Suprapubic skin (tissue), 4 donors: ENCODE measurements at places on chromosomes 13 and 19. TPM values are rescaled to one million over a fixed set of nuclear protein-coding genes. Genes with fewer than 3 reads are reported as not detected.
A peak's percentile ranks its signal among the peaks of the same experiment; 100 is the strongest.

- no peaks in the 10 kb centered on the region for H3K36me3 ChIP-seq
- DNase-seq = no peak
- H3K27me3 ChIP-seq = no peaks in the 10 kb centered on the region
These were observed 84.2 kb downstream of the LRCH1 start for GRCh38 chr13:46637213-46637612.

- no peak overlapping the region for H3K4me3 ChIP-seq
- no peaks in the 10 kb centered on the region for H3K27me3 ChIP-seq
- no peaks in the 10 kb centered on the region for H3K36me3 ChIP-seq
- no peak overlapping the region for H3K27ac ChIP-seq
These were observed 112.6 kb downstream of the STARD13 start for GRCh38 chr13:33172911-33173310.

- no peaks in the 10 kb centered on the region for H3K27me3 ChIP-seq
- H3K36me3 ChIP-seq = no peaks in the 10 kb centered on the region
- H3K27ac ChIP-seq = no peak overlapping the region
- no peak overlapping the region for H3K4me3 ChIP-seq
These were observed 8.8 kb downstream of the OBI1 start for GRCh38 chr13:78649997-78650716.

DNA sequence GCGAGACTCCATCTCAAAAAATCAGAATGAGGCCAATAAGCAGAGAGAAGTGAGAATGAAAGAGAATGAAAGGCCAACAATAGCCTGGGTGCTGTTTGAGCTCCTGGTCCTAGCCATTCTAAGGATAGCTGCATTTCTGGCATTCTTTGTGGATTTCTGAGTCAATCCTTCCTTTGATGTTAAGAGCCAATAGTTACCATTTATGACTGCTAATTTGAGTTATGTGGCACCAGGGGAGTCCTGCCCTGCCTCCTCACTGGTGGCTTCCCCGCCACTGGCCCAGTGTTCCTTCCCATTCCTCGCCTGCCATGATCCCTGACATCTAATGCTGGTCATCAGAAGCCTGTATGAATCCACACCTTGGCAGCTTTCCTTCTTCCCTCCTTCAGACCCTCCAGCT lies 991.2 kb downstream of the UQCRFS1 start:
- no peak overlapping the region for H3K27ac ChIP-seq
- H3K27me3 ChIP-seq = no peaks in the 10 kb centered on the region
- no peaks in the 10 kb centered on the region for H3K36me3 ChIP-seq
- H3K4me3 ChIP-seq = no peak overlapping the region

DNA sequence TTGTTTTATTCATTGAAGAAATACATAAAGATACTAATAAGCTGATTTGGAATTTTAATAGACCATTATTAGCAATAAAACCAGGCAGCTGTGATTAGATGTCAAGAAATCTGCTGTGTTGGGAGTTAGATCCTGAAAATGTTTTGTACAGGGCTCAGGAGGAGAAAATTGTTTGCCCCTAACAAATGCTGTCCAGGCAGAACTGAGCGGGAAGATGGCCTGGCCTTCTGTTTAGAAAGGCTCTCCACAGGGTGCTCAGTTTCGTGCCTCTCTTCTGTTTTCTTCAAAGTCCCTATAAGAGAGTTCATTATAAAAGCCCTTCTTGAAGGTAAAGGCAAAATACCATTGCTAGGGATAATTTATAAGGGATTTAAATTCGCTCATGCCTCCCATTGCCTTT lies 64.1 kb downstream of the ERCC5 start:
- H3K27me3 ChIP-seq = no peaks in the 10 kb centered on the region
- H3K4me3 ChIP-seq = no peak overlapping the region
- no peak for DNase-seq
- peaks cover 23% of the 10 kb centered on the region for H3K4me1 ChIP-seq

DNA sequence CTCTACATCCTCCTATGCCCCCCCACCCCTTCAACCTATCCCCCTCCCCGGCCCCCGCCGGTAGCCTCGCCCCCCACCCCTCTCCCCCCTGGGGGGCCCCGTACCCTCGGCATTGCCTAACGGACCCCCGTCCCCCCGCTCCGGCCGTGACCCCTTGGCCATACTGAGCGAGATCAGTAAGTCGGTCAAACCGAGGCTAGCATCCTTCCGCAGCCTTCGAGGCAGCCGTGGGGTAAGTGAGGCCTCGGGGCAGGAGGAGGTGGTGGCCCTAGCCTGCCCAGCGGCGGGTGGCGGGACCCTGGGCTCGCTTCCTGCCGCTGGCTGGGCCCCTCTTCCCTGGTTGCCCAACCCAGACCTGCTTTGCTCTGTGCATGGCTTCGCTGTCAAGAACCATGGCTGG lies 6.5 kb downstream of the TRIP10 start:
- peaks cover 61% of the 10 kb centered on the region for H3K36me3 ChIP-seq
- no peak for DNase-seq
- H3K4me1 ChIP-seq = peaks cover 46% of the 10 kb centered on the region
- no peak overlapping the region for H3K27ac ChIP-seq

Gene PSENEN
- 45.7 TPM for total RNA-seq

GRCh38 chr13:31725841-31726240 lies 13.5 kb upstream of the RXFP2 start:
- H3K4me3 ChIP-seq = no peak overlapping the region
- H3K4me1 ChIP-seq = no peaks in the 10 kb centered on the region
- H3K36me3 ChIP-seq = no peaks in the 10 kb centered on the region
- H3K27me3 ChIP-seq = peaks cover 5% of the 10 kb centered on the region
- no peak overlapping the region for H3K27ac ChIP-seq

Gene SLC39A3
- 8.0 TPM for total RNA-seq

Gene BSG
- 314 TPM for total RNA-seq

DNA sequence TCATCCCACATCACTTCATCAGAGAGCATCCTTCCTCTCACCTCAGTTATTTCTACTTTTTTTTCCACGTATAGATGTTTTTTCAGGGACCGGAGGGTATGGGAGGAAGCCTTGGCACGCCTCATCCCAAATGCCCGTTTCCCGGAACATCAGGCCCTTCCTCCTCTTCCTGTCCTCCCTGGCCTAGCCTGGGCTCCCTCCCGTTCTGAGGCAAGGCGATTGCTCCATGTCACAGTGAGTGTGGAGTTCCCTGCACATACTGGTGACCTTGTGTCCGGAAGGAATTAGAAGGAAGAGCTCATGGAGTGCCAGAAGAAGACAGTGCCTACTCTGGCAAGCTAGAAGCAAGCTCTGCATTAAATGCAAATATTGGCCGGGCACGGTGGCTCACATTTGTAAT lies 1.1 kb upstream of the ZNF627 start:
- H3K4me3 ChIP-seq = no peak overlapping the region
- no peaks in the 10 kb centered on the region for H3K27me3 ChIP-seq
- no peak overlapping the region for H3K27ac ChIP-seq
- H3K36me3 ChIP-seq = no peaks in the 10 kb centered on the region
- peaks cover 11% of the 10 kb centered on the region for H3K4me1 ChIP-seq

DNA sequence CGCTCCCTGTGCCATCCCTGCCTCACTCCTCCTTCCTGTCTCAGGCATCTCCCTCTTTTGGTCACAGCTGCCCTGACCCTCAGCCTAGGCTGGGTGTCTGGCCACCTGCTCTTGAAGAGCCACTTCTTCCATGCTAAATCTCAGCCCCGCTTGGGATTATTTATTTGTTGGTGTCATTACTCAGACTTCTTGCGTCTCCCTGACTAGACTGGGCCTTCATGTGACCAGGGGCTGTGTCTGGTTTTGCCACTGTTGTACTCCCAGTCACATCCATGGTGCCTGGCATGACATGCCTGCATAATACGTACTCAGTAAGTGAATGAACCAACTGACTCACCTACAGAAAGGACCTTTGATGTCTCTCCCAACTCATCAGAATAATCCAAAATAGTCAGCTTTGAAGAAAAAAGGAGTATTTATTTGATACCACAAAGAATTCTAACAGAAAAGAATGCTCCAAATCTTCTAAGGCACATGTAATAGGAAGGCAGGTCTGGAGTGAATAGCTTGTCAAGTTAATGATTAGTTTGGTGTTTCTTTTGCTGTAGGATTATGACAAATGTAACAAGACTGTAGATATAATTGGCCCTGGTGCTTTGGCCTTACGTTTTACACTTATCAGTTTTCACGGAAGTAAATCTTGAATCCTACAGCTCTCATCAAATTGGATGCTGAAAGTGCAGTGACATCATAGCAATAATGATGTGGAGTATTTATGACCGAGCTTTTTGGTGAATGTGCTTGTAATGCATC lies 84.0 kb downstream of the ALOX5AP start:
- no peaks in the 10 kb centered on the region for H3K27me3 ChIP-seq
- no peaks in the 10 kb centered on the region for H3K36me3 ChIP-seq
- H3K4me1 ChIP-seq = no peaks in the 10 kb centered on the region
- DNase-seq = no peak
- peak overlapping the region; percentile 8 for H3K27ac ChIP-seq

GRCh38 chr19:48674216-48674809 lies 1.5 kb upstream of the NTN5 start:
- DNase-seq = no peak
- H3K36me3 ChIP-seq = no peaks in the 10 kb centered on the region
- no peak overlapping the region for H3K4me3 ChIP-seq

Gene C5AR2
- total RNA-seq = 2.1 TPM

DNA sequence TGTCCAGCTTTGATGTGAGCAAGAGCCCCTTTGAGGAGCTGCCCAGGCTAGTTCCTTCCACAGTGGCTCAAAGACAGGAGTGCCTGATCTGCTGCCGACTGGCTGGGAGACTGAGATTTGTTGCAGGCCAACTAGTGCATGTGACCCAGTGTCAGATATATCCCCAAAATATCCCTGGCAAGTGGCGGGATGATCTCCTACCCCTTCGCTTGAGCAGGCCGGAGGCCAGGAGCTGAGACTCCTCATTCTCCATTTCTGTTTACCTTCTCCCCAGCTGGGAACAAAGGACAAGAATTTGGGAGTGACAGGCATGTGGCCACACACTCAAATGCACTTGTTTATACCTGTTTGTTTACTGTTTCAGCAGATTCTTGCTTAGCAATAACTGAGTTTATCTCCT lies 37.1 kb upstream of the XPO4 start:
- H3K36me3 ChIP-seq = no peaks in the 10 kb centered on the region
- H3K4me3 ChIP-seq = no peak overlapping the region
- H3K4me1 ChIP-seq = peaks cover 12% of the 10 kb centered on the region
- H3K27me3 ChIP-seq = no peaks in the 10 kb centered on the region
- DNase-seq = no peak

- H3K27me3 ChIP-seq = peaks cover 24% of the 10 kb centered on the region
- H3K36me3 ChIP-seq = no peaks in the 10 kb centered on the region
- no peak overlapping the region for H3K27ac ChIP-seq
These were observed 43.4 kb downstream of the C13orf42 start for GRCh38 chr13:51067706-51068105.

GRCh38 chr19:459724-460511 lies 915 bp downstream of the SHC2 start:
- peaks cover 22% of the 10 kb centered on the region for H3K4me1 ChIP-seq
- peaks cover 14% of the 10 kb centered on the region for H3K27me3 ChIP-seq
- H3K27ac ChIP-seq = peak overlapping the region; percentile 78
- no peak for DNase-seq
- H3K36me3 ChIP-seq = no peaks in the 10 kb centered on the region

- peaks cover 3% of the 10 kb centered on the region for H3K4me1 ChIP-seq
- H3K36me3 ChIP-seq = no peaks in the 10 kb centered on the region
- no peaks in the 10 kb centered on the region for H3K27me3 ChIP-seq
- H3K4me3 ChIP-seq = no peak overlapping the region
- no peak overlapping the region for H3K27ac ChIP-seq
- no peak for DNase-seq
These were observed 122.0 kb downstream of the SIPA1L3 start for GRCh38 chr19:38028913-38029510.

Gene SERTAD3
- 16.4 TPM for total RNA-seq

- DNase-seq = no peak
- H3K4me1 ChIP-seq = peaks cover 89% of the 10 kb centered on the region
- no peaks in the 10 kb centered on the region for H3K36me3 ChIP-seq
- H3K27me3 ChIP-seq = no peaks in the 10 kb centered on the region
- peak overlapping the region; percentile 5 for H3K27ac ChIP-seq
These were observed 16.9 kb downstream of the UBAC2 start for GRCh38 chr13:99217461-99218110.

- H3K27ac ChIP-seq = peak overlapping the region; percentile 97
- no peaks in the 10 kb centered on the region for H3K27me3 ChIP-seq
- peak overlapping the region; percentile 88 for H3K4me3 ChIP-seq
- peaks cover 58% of the 10 kb centered on the region for H3K4me1 ChIP-seq
- no peak for DNase-seq
These were observed 1.6 kb downstream of the JUNB start for GRCh38 chr19:12792853-12793289.

DNA sequence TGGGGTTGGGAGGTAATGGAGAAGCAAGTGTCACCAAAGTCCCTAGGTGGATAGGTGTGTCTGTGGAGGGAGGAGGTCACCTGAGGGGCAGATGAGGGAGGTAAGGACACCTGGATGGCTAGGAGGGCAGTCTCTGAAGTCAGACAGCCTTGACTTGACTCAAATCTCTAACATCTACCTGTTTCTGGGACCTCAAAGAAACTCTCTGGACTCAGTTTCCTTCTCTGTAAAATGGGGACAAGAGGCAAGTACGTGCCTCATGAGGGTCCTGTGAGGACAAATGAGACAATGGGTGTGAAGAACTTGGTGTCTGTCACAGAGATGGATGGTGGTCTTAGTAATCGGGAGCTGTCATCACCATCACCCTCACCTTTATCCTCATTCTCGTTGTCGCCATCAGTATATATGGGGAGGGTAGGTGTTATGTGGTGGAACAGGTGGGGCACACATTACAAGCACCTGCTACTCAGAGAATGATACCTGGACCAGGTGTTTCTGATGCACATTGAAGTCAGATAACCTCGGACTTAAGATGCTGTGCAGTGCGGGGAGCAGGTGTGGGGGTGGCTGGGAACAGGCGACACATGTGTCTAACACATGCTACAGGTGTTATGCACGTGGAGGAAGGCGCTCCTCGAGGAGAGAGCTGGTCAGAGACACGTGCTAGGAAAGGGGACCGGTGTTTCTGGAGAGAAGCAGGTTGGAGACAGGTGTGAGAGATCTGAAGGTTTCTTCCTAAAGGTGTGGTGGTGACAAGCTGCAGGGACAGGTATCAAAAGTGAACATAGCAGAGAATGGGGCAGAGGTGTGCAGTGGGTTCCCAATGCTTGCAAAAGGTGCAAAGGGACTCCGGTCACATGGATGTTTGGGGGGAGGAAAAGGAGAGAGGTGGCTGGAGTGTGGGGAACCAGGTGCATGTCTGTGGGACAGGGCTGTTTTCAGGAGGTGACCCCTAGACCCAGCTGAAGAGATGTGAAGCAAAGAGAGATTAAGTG lies 3.8 kb downstream of the ERFL start:
- H3K27me3 ChIP-seq = peaks cover 94% of the 10 kb centered on the region
- no peak overlapping the region for H3K27ac ChIP-seq
- no peak for DNase-seq
- H3K4me1 ChIP-seq = peaks cover 17% of the 10 kb centered on the region
- no peak overlapping the region for H3K4me3 ChIP-seq

Gene SULT2B1
- total RNA-seq = 144 TPM

Gene TMEM255B
- 0.76 TPM for total RNA-seq

DNA sequence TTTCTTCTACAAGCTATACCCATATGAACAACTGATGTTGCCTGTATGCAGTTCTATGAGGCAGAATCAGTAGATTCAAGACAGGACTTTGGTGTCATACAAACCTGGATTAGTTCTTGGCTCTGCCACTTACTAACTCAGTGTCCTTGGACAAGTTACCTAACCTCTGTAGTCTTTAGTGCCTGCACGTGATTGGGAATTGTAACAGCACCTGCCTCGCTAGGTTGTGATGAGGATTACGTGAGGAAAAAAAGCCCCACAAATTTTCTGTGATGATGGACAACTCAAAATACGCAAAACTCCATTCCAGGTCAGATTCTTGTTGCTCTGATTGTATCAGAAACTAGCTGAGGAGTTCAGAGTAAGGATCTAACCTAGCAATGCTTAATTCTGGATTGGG lies 89.3 kb downstream of the LRCH1 start:
- H3K4me1 ChIP-seq = peaks cover 31% of the 10 kb centered on the region
- no peak for DNase-seq
- H3K4me3 ChIP-seq = no peak overlapping the region
- H3K36me3 ChIP-seq = no peaks in the 10 kb centered on the region

Gene KIR3DL2
- not detected for total RNA-seq
